Renal cortex interstitium (tissue), 15 donors: ENCODE measurements at places on chromosomes 13 and 19.

DNA sequence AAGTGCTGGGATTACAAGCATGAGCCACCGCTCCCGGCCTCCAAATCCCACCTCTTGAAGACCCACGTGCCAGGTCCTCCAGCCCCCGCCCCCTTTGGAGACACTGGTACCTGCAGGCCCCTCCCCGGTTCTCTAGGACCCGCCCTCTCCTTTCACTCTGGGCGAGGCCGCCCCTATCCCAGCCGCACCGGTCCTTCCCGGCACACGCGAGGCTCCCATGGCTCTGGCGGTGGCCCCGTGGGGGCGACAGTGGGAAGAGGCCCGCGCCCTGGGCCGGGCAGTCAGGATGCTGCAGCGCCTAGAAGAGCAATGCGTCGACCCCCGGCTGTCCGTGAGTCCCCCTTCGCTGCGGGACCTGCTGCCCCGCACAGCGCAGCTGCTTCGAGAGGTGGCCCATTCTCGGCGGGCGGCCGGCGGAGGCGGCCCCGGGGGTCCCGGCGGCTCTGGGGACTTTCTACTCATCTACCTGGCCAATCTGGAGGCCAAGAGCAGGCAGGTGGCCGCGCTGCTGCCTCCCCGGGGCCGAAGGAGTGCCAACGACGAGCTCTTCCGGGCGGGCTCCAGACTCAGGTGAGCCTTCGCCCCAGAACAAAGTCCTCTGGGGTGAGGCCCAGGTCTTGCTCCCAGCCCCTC is at the start of gene CBLC:
Gene CBLC (plus strand): TSS at position 176 of the 633 bp plus-strand sequence. CDS start 42 bp downstream, at position 218.
- no peak for DNase-seq

DNA sequence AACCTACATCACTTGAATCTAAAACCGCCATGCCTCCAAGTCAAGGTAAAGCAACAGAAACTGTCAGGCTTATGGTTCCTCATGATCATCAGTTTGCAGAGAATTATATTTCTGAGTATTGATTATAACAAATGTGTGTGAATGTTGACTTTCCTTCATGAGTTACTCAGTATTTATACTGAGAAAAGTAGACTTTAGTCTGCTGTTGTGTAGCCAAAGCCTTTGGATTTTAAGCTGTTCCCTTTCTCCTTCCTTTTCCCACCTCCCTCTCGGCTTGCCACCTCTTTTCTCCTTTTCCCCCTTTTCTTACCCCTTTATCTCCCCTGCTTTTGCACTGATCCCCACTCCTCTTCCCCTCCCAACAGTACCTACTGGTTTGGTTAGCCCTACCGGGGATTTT is 20.7 kb upstream of the GPR18 start:
- no peak for DNase-seq

DNA sequence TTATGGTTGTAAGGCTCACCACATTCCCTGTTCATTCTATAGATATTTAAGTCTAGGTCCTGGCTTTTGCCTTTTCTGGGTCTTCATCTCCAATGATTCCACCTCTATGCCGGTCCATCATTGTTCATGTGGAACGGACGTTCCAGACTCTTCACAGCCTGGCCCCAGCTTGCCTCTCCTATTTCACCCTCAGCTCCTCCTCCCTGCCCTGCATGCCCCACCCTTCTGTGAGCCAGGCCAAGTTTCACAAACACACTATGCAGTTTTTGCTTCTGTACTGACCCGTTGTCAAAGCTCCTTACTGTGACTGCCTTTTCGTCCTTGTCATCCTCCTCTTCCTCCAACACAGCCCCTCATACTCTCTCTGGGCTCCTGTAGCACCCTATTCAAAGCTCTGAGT is 31.3 kb downstream of the TEX26 start:
- peak; percentile 17 for DNase-seq

DNA sequence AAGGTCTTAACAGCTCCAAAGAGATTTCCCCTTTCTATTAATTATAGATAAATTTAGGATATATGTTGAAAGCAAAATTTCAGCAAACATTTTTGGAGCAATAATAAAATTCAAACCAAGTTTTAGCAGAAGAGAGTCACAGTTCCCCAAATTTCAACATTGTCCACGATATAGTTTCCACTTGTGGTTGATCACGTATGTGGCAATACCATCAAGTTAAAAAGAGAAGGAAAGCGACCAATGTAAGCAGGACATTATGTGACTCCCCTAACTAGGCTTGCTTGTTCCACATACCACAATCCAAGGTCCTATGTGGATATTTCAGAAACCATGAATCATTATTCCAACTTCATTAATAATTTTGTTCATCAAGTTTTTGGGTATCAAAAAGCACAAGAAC is 52.8 kb downstream of the ELF1 start:
- no peak for DNase-seq

GRCh38 chr13:28392896-28393505 is 101.9 kb downstream of the FLT1 start:
- no peak for DNase-seq

- no peak for DNase-seq
Observed at GRCh38 chr19:20278342-20278741, 111.3 kb downstream of the ZNF486 start.

GRCh38 chr19:40256512-40256911 is 28.6 kb downstream of the AKT2 start:
- DNase-seq: no peak

- DNase-seq: peak; percentile 58
Observed at GRCh38 chr19:38949580-38950367, 19.0 kb downstream of the MRPS12 start.

- DNase-seq: no peak
Observed at GRCh38 chr13:51638216-51638871, 54.1 kb downstream of the WDFY2 start.

DNA sequence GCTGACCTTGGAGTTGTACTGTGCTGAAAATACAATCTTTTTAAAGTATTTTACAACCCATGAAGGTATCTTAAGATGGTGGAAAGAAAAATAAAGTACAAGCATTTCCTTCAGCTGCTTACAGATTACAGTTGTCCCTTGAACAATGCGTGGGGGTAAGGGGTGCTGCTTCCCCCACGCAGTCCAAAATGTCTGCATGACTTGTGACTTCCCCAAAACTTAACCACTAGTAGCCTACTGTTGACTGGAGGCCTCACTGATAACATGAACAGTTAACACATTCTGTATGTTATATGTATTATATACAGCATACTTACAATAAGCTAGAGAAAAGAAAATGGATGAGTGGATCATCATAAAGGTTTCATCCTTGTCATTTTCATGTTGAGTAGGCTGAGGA is 45.3 kb upstream of the ZNF599 start:
- DNase-seq: no peak

GRCh38 chr13:37142877-37143276 is 37.4 kb upstream of the CSNK1A1L start:
- no peak for DNase-seq

DNA sequence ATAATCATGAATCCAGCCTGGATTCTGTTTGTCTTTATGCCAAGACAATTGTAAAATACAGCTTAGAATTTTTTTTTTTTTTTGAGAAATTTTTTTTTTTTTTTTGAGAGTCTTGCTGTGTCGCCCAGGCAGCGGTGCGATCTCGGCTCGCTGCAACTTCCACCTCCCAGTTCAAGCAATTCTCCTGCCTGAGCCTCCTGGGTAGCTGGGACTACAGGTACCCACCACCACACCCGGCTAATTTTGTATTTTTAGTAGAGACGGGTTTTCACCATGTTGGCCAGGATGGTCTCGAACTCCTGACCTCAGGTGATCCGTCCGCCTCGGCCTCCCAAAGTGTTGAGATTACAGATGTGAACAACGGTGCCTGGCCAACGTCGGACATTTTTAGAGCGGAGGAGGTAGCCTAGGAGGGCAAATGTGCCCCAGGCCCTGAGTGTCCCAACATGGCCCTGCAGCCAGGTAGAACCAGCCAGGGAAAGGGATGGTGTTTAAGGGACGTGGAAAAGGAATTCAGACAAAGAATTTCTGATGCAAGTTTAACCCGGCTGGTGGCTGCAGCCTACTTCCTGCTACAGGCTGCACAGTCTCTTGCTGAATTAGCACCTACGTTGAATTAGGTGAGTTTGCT is 89.8 kb downstream of the GNG7 start:
- DNase-seq: no peak

DNA sequence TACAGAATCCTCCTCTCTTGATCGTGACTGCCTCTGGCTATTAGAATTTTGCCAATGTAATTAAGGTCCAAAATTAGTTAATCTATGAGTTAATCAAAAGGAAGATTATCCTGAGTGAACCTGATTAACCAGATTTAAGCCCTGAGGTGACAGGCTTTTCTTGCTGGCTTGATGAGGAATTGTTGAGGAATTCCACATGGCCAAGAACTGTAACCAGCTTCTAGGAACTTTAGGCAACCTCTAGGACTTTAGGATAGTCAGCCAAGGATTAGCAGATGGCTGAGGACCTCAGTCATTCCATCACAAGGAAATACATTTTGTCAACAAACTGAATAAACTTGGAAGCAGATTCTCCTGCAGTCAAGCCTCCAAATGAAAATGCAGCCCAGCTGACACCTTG is 84.8 kb downstream of the STOML3 start:
- no peak for DNase-seq

GRCh38 chr19:51480590-51480989 is 2.3 kb downstream of the CEACAM18 start:
- peak; percentile 53 for DNase-seq

DNA sequence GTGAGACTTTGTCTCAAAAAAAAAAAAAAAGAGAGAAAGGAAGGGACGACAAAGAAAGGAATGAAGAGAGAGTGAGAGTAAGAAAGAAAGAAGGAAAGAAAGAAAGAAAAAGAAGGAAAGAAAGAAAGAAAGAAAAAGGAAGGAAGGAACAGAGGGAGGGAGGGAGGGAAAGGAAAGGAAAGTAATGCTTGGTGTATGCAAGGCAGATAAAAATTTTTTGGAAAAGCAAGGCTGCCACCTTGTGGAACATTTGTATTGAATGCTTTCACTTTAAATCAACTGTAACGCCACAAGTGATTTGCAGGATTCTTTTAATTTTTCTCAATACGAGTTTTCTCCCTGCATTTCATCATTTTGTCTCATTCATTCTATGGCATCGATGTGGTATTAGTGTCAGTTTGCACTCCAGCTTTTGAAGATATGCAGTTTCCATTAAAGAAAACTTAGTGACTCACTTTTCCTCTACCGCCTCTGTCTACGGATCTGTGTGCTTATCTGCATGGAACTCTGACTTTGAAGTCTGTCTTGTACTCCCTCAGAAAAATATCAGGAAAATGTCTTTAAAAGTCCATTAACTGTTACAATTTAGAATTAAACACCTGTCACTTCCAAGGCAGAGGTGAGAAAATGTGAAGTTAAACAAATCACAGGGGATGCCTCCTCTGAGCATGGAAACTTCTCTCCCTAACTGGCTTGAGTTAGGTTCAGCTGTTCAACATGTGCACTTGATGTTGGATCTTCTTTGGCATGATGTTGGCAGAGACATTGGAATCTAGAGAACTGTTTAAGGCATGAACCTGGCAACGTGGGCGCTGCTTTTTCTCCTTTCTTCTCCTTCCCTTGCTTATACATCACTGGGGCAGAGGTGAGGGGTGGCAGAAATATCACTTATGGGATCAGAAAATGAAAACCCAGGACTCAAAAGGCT is 20.0 kb upstream of the ZDHHC20 start:
- peak; percentile 79 for DNase-seq

DNA sequence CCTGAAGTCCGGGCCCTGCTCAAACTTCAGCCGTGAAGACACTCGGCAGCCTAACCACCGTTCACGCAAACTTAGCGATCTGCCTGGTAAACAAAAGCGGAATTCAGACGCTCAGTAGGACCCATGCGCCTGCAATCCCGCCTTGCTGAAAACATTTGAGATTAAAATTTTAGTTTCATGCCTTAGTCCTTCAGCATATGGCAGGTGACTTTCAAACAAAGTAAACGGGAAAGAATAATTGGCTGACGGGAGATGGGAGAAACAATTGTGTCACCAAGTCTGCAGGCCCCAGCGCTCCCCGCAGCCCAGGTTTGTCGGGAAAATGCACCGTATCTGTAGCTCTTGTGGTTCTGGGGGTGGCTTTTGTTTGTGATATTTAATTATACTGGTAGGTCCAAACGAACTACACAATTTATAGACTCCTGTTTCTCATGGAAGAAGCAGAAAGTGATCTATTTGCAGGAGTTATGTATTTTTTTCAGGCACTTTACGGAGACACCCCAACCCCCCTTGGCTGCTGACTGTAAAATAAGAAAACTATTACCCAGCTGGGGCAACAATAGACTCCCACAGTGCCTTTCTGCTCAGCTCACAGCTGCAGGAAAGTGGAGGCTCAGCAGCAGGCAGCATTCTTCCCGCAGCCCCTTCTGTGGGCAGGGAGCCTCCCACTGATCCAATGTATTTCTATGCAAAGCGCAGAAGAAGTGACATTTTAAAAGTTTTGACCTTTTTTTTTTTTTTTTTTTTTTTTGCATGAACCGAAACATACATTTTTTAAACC is 94.8 kb downstream of the SOX1 start:
- DNase-seq: no peak

- no peak for DNase-seq
Observed at GRCh38 chr13:99865420-99865930, 106.1 kb downstream of the ZIC5 start.

- DNase-seq: no peak
Observed at GRCh38 chr13:103153466-103153865, 87.2 kb upstream of the SLC10A2 start.

GRCh38 chr19:45468159-45468651 is 409 bp downstream of the FOSB start:
- no peak for DNase-seq

DNA sequence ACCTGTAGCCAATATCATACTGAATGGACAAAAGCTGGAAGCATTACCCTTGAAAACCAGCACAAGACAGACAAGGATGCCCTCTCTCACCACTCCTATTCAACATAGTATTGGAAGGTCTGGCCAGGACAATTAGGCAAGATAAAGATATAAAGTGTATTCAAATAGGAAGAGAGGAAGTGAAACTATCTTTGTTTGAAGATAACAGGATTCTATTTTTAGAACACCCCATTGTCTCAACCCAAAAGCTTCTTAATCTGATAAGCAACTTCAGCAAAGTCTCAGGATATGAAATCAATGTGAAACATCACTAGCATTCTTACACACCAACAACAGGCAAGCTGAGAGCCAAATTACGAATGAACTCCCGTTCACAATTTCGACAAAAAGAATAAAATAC is 17.8 kb upstream of the CCNA1 start:
- no peak for DNase-seq

GRCh38 chr13:111482806-111483620 is 162.6 kb downstream of the TEX29 start:
- DNase-seq: no peak

DNA sequence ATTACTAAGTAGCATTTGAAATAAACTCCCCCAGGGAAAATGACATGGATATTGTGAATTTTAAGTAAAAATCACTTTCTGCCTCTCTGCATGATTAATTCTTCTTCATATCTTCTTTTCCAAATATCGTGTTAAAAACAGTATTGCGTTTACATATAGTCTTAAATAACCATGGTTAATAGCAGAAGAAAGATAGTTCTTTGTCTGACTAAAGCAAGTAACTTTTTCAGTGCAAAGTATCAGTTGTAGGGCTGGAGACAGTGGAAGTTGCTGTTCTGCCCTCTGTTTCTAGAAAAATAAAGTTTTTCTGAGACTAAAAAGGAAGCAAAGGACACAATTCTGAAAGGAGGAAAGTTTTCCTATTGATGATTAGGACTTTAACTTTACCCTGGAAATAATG is 330.2 kb downstream of the NDFIP2 start:
- no peak for DNase-seq

- no peak for DNase-seq
Observed at GRCh38 chr19:1528596-1529429, 4.9 kb downstream of the PLK5 start.
